ENCODE measurements at places on chromosomes 5 and 9.

DNA sequence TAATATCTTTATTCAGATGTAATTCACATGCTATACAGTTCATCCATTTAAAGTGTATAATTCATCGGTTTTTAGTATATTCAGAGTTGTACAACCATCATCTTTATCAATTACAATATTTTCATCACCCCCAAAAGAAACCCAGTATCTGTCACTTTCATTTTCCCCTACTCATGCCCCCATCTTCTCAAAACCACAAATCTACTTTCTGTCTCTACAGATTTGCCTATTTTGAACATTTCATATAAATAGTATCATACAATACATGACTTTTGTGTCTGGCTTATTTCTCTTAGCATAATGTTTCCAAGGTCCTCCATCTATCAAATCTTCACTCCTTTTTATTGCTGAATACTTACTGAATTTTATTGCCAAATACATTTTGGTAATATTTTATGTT lies 305.1 kb upstream of the SGCD start:
- no peak for DNase-seq

- DNase-seq: no peak
Measured at GRCh38 chr9:109190151-109190550, 23.1 kb upstream of the FRRS1L start.

DNA sequence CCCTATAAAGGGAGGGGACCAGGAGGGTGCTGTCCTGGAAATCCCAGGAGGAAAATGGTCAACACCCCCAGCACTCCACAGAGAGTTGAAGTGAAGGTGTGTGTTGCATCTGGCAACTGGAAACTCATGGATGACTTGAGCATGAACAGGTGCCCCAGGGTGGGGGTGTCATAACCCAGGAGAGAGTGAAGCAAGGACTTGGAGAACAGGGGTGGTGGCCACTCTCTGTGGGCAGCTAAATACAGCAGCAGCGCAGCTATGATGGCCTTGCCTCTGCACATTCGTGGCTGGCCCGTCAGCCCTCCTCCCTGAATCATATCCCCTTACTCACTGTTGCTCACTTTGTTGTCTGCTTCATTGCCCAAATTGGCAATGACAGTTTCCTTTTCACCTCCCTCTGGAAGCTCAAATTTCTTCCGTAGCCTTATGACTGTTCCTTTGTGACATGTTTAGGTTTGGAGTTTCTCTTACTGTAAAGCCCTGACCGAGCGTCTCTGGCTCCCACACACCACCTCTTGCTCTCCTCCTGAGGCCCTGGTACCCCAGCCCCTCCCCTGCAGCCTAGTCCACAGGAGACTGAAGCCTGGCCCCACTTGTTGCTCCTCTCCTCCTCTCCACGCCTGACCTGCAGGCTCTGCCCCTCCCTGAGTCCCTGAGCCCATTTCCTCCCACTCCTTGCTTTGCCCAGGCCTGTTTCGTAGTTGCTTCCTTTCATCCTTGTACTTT lies 185.8 kb downstream of the CD180 start:
- DNase-seq: no peak

DNA sequence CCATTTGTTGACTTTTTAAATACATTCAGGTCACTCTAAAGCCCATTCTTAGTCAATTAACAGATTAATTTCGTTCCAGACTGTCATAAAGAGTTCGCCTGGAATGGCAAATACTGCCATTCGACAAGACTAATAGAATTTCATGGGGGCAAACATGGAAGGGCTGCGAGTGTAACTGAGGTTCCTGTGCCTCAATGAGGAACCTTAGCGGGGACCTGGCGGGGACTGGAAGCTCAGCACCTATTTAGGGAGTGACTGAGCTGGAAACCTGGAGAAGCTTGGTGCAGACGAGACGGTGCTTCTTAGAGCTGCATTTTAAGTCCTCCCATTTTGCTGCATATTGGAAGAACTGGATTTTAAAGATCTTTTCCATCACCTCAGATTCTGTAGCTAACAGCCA lies 3.4 kb downstream of the VCAN start:
- no peak for DNase-seq

- no peak for DNase-seq
Measured at GRCh38 chr9:32672469-32672868, 37.0 kb upstream of the TAF1L start.

GRCh38 chr5:157820593-157821252 lies 38.2 kb downstream of the CLINT1 start:
- DNase-seq: no peak

GRCh38 chr5:177442066-177442826 lies 4.4 kb upstream of the PRR7 start:
- no peak for DNase-seq

DNA sequence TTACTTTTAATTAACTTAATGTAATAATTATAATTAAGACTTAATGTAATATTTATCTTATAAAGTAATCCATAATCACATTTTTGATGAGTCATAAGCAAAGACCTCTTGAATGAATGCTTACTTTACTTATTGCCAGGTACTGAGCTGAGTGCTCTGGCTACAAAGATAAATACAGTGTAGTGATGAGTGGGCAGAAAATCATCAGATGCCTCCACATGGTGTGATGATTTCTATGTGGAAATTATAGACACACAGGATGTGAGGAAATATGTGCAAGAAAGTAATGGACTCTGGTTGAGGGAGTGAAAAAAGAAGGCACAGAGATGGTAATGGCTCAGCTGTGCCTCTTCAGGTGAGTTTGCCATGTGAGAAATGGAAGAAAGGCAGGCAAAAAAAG lies 422.6 kb upstream of the CD180 start:
- DNase-seq: no peak

GRCh38 chr5:120388016-120388781 lies 75.9 kb upstream of the PRR16 start:
- no peak for DNase-seq

GRCh38 chr5:117302473-117302872 lies 727.9 kb upstream of the SEMA6A start:
- DNase-seq: no peak

DNA sequence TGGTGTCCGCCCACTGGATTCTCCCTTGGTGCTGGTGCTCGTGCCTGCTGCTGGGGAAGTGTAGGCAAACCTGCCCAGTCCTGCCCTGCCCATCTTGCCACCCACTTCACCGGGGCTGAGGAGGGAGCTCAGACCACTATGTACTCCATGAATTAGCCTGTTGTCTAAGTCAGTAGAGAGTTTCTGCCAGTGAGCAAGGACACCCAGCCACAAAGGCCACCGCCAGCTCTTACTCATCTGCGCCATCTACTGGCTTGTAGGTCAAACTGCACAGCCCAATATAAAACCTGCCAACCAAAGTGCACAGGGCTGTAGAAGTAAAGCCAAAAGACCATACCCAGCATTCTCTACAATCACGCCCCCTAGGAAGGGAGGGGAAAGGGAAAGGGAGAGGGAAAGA lies 102.3 kb downstream of the GLIS3 start:
- DNase-seq: no peak

GRCh38 chr5:168347368-168348083 lies 56.1 kb downstream of the WWC1 start:
- no peak for DNase-seq

DNA sequence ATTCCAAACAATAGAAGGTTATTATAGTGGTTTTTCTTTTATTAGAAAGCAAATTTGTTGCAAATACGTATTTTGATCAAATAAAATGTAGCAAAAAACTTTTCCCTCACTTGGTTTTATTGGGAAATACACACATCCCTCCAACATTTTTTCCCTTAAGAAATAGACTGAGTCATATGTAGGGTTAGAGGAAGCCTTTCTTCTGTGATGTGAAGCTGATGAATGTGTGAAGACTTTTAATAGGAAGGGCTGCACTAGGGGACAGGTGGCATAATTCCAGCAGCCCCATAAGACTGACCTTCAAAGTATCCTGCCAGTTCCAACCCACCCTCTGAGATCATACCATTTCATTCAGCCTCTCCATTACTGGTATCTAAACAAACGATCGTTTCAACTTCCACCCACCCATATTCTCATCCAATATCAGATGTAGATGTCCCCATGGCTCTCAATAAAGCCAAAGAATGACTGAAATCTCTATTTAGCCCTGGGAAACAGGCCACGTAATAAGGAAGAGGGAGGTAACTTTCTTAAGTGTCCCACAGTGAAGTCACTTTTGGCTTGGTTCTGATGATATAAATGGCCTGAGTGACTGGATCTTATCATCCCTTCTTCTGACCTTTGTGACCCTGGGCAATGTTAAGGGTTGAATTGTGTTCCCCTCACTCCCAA lies 64.7 kb upstream of the LPAR1 start:
- no peak for DNase-seq

GRCh38 chr5:115673596-115673995 lies 47.8 kb upstream of the TMED7 start:
- no peak for DNase-seq

GRCh38 chr5:150211156-150212030 lies 21.5 kb downstream of the SLC6A7 start:
- DNase-seq: no peak

GRCh38 chr5:1169211-1170115 lies 31.9 kb upstream of the SLC6A19 start:
- no peak for DNase-seq

DNA sequence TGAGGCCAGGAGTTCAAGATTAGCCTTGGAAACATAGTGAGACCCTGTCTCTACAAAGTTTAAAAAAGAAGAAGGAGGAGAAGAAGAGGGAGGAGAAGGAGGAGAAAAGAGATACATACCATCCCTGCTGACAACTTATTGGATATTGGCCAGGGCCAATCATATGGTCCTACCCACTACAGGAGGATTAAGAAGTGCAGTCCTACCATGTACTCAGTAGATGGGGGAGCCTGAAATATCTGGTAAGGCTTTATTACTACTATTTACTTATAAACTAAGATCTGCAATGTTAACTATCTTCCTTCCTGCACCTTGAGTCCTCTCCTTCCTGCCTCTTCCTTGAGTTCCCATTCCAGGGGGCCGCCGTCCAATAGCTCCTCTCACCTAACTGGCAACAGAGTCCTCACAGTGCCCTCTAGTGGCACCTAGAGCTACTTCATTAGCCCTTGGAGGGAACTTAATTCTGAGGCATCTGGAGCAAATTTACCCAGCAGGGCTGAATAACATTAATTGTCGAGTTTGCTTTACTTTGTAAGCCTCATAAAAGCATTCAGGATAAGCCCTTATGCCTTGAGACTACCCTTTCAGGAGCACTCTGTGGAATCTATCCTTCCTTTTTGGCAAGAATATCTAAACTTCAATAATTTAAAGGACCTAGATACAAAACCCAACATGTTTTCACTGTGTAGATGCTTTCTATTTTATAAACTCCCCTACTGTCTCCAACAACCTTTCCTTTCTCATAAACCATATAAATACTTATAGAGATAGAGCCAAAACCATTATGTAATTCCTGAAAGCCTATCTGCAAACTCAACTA lies 39.1 kb upstream of the RANBP6 start:
- peak; percentile 38 for DNase-seq

- DNase-seq: no peak
Measured at GRCh38 chr9:99336531-99336930, 114.4 kb downstream of the SEC61B start.
